CD4-positive, alpha-beta T cell treated with Interleukin-6 at 100 ng/mL for 8 hours (primary cell): ENCODE measurements at places on chromosomes 2 and 18.

- no peak for DNase-seq
Measured at GRCh38 chr2:46363535-46364170, 66.4 kb downstream of the EPAS1 start.

DNA sequence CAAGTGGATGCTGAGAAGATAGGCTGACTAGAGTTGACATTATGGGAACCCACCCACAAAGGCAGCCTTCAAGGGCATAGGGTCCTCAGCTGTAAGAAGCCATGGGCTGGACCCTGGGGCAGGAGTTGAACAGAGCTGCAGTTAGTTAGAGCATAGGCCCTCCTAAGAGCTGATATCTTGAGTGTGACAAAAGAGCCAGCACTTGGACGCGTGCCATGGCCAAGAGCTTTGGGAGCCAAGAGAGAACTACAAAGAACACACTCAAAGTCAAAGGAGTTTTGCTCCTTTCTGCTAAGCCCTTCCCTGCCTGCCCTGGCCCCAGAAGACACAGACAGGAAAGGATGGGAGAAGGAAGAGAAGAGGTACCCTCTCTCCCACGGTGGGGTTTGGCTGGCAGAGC, 29.9 kb upstream of the AGAP1 start:
- no peak for DNase-seq

DNA sequence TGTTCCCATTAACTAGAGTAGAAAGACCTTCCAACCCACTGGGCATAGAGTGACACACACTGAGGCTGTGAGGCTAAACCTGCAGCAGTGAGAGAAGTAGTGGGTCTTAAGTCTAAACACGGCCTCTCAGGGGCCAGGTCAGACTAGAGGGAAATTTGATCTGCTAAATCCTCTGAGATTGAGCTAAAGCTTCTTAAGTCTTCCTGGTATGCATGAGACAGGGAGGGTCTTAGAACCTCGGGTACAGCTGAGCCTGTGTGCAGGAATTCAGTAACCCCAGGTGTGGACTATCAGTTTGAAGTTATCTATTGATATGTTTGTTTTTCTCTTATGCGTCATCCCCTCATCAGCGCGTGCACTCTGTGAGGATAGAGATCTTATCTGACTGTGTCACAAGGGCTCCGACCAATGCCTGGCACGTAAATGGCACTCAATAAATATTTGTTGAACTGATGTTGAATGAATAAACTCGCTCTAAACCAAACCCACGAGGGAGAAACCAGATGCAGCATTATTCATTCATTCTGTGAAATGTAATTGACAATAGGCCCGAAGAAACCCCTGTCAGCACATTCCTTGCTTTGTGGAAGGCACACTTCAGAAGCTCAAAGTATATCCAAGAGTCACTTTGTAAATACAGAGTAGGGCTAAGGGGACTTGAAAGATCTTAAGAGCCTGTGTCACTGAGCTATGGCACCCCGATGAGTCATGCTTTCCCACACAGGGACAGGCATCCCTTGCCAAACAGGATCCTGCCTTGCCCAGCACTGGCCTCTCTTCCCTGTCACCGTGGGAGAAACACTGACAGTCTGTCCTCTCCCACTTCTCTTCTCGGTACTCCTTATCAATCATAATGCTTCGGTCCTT, 21.7 kb upstream of the RAB10 start:
- DNase-seq = no peak

DNA sequence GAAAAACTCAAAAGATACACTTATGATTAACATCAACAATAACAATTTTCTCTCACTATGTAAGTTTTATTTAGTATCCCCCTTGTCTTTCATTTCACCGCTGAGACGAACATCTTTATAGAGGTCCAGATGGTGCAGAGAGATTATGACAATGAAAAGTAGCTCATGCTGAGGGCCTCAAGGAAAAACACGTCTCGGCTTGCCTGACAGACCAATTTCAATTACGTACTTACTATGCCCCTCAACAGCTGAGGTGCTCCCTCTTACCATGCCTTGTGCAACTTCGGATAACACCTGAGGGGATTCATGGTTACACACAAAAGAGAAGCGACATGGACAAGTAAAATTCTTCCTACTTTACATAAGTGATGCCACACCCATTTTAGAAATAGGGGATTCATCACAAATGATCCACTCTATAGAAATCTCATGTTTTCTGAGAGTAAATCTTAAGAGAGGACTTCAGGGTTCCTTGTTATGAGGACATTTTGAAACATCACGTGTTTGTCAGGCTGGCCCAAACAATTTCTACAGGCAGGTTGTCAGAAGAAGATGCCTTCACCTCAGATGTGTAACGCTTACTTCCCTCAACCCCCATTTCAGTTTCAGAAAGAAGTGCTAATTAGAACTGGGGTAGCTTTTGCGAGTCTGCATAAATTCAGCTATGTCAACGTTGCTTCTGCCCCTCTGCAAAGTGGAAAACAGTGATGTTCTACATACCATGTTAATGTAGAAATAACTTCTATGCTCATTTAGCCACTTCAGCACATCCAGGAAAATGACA, 191.4 kb downstream of the NRXN1 start:
- no peak for DNase-seq

DNA sequence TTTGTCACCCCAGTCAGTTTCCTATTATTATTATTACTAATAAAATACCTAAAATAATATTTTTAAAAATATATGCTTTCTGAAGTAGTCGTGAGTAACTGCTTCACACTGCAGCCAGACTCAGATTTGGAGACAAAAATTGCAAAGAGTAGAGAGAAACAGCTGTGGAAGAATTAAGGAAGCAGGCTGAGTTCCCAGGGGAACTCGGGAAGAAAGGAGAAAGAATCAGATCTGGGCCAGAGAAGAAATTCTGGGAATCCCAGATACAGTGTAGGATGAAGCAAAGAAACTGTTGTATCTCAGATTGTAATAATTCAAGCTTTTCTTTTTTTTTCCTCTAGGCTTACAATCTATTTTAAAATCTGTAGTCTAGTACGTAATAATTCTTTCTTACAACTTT, 182.3 kb downstream of the FTCDNL1 start:
- DNase-seq = no peak

GRCh38 chr2:74606927-74607326, 41.2 kb downstream of the M1AP start:
- DNase-seq = no peak

DNA sequence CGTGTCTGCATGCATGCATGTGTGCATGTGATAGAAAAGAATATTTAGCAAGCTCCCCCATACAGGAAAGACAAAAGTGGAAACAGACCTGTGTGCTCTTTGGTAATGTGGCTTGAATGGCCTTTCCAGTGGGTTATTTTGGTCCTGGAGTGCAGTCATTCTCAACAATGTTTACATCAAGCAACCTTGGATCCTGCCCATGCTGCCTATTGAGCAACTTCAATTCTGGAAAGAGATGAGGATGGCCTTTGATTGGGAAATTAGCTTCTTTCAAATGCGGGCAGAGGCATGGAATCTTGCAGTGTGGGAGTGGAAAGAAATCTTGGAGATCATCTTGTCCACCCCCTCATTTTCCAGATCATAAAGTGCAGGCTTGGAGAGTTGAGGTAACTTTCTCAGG, 87.2 kb upstream of the SMAD2 start:
- no peak for DNase-seq

DNA sequence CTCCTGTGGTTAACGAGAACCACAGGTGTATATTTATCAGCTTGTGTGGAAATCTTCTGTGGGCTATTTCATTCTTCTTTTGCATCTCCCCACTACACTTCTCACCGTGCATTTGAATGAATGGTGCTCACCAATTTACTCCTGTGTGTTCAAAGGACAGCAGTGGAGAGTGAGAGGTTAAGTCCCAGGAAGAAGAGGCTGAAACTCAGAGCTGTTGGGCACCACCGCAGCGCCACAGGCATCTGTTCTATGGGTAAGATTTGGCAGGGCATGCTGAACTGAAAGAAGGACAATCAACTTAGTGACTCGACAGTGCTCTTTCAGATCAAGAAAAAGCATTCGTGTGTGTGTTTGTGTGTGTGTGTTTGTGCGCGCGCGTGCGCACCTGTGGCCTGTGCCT, 297.9 kb upstream of the SIX2 start:
- DNase-seq = no peak

GRCh38 chr2:44802777-44803424, 138.6 kb upstream of the SIX3 start:
- DNase-seq = no peak

GRCh38 chr2:28802975-28803429, 7.6 kb upstream of the SPDYA start:
- DNase-seq = no peak

DNA sequence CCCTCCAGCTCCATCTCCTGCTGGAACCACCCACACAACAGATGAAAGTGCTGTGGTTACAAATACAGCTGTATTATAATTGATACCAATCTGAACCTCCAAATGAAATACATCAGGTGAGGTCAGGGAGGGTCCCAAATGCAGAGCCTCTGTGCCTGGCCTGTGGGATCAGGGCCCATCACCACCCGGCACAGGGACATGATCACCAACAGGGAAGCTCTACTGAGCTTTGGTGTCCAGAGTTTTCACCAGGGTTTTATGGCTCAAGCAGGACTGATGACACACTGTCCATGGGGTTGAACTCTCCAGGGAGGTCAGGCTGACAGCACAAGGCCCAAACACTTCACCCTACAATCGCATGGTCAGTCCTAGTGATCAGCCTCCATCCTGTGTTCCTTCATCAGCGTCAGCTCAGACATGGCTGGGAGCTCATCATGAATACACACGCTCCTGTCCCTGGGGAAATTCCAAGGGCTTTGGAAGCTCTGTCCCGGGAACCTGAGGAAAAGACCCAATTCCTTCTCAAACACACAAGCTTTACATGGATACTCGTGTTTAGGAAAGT, 3.9 kb upstream of the PXDN start:
- DNase-seq = no peak

GRCh38 chr2:215917953-215918620, 95.3 kb downstream of the MREG start:
- no peak for DNase-seq
